ENCODE measurements at places on chromosomes 16 and 17.
A peak's percentile ranks its signal among the peaks of the same experiment; 100 is the strongest.

DNA sequence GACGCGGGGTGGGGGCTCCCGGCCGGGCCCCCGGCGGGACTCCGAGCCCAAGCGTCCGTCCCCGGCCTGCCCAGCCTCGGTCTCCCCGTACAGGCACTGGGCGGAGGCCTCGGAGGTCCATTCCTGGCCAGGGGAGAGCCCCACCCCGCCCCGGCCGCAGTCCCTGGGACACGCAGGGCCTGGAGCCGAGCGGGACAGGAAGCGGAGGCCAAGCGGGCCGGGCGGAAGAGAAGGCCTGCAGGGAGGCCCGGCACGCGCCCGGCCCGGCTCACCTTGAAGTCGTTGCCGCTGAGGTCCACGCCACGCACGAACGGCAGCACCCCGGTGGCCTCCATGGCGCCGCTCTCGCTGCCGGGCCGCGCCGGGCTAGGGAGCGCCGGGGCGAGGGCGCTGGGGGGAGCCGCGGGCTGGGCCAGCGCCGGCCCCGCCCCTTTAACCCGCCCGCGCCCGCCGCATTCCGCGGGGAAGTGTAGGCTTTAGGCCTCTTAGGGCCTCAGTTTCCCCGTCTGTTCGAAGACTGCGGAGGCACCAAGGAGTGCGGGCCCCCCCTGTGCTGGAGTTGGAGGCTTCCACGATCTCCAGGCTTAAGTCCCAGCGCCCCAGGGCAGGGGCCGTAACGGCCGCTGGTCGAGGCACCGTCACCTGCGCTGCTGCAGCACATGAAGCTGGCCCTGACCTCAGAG, at the start of gene FLII:
Gene FLII, minus strand, starts transcription at position 383 of the 683 bp plus-strand sequence. Its CDS starts 48 bp downstream, at position 335.
- DNase-seq, result no peak

GRCh38 chr16:53678155-53678554, 25.5 kb downstream of the RPGRIP1L start:
- no peak for DNase-seq

DNA sequence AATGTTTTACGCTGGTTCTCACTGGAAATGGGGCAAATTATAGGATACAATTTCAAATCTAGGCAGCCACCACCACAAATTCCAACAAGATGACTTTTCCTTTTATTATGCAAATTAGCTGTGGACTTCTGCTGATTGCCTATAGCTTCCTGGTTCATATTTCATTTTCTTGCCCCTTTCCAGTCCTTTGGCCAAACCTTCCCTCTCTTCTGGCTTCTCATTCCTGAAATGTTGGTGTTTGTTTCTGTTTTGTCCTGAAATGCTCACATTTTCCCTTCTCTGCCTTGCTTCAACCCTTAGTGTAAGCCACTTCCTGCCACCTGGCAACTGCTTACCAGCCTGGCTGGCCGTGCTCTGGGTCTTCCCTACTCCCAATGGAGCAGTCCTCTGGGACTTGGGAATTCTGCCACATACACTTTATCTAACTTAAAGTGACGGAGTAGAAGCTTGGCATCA, 14.0 kb downstream of the PRSS54 start:
- no peak for DNase-seq

DNA sequence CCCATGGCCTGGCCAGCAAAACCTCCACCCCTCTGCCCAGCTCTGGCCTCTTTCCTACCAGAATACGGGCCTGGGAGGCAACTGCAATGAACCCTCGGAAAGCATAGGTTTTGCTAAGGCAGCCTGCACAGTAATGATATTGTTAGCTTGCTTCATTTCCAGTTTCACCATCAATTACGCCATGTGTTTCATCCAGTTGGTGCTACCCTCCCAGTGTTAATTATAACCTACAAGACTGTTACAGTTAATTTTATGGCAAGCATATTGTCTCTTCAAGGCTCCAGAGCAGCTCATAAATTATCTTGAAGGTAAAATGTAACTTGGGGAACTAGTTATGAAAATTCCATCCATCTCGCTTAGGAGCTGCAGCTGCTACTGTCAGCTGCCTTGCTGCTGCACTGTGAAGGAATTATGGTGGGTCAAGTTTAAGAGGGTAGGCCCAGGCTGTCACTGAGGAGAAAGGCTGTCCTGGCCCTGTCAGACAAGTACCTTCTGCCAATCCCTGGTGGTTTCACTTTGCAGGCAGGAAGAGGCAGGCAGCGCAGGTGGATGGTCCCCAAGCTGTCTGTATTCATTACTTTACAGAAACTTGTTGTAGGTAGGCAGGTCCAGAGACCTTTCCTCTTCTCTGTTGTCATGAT, 242.9 kb downstream of the FTO start:
- DNase-seq, result no peak

GRCh38 chr17:4476511-4477070, 22.1 kb upstream of the SPNS2 start:
- no peak for DNase-seq

- no peak for DNase-seq
Observed at GRCh38 chr17:76560877-76561221, 21.0 kb downstream of the PRCD start.

DNA sequence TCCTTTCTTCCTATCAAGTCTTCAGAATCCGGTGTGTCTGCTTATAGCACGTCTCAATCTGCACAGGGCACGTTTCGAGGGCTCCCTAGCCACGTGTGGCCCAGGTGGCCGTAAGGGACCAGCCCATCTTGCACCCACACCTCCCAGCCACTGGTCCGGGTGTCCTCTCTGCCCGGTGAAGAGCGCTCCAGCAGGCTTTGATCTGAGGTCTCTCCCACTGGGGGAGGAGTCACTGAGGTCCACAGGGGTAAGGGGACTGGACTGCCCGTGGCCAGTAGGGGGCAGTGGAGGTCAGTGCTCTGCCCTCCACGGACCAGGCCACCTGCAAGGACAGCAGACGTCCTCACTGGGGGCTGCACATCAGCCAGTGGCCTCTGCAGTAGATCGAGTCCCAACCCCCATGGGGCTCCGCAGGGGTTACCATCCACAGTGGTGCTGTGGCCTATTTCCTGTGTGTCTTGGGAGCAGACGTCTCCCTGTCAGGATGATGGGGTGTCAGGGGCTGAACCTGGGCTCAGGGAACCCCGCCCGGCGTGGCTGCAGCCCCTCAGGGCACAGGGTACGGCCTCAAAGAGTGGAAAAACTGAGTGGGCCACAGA, 204.1 kb upstream of the CIBAR2 start:
- DNase-seq, result no peak

- no peak for DNase-seq
Observed at GRCh38 chr16:54891346-54891745, 39.3 kb upstream of the IRX5 start.

DNA sequence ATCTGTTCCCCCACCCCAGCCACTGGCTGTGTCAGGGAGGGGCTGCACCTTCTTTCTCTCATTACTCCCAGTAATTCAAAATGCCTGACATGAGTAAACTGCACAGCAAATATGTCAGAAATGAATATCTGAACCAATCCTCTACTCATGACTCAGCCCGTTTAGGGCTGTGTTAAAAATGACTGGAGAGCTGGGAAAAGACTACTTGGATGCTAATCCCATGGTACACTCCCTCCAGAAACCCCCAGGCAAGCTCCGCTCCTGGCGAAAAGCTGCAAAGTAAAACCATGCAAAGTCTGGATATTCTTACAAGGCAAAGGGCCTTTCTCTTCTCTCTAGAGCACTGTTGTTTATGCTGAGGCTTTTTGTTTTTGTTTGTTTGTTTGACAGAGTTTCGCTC, 448.1 kb upstream of the DYNLRB2 start:
- DNase-seq, result no peak

- DNase-seq, result no peak
Observed at GRCh38 chr16:67490335-67491096, 7.2 kb upstream of the AGRP start.

GRCh38 chr17:50719924-50720794, 756 bp downstream of the LUC7L3 start:
- no peak for DNase-seq

DNA sequence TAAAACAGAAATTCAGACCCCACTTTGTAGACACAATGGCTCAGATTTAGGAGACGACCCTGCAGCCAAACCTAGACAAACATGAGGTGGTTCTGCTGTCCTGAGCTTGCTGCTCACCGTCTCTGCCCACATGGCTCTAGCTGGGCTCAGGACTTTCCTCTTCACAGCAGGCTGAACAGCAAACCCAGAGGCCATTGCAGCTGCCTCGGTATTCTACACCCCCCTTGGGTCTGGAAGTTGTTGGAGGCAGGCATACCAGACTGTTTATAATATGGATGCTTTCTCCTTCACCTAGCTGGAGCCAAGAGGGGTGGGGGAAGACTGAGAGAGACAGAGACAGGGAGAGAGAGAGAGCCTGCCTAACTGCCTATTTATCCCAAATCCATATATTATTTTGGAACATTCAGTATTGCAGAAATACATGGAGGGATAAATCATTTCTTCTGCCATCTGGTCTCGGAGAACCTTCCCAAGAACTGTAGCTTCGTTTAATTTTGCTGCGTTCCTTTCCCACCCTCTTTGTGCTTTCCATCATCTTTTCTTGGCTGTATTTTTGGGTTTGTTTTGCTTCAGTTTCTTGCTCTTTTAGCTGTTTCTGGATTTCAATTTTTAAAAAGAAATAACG, 628.2 kb upstream of the RBFOX1 start:
- peak; percentile 66 for DNase-seq

- DNase-seq, result peak; percentile 90
Observed at GRCh38 chr17:78933025-78933958, 8.1 kb upstream of the TIMP2 start.

DNA sequence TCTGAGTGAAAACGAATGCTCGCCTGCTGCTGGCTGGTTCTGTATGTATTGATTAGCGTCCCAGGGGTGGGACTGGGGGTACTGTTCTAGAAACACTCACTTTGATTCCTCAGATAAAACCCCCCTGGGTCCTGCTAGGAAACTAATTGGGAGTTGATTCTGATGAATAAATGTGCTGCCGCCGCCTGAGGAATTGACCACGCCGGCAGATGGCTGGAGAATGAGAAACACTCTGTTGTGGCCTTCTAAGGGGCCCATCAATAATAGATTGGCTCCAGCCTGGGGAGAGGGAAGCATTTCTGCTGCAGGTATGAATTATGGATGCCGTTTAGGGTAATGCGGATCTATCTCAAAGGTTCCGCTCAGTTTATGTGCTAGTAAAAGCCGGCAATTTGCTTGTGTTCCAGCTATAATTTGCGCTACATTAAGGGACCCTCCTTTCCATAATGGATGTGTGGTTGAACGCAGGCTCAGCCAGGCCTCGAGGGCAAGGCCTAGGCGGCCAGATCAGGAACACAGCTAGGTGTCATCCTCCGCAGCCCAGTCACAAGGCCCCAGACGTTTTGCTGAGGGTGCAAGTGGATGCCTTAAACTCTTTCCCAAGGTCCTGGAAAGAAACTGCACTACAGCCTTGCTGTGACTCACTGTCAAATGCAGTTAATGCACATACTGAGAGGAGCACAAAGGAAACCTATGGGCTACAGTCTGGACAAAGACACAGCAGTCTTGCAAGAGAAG, 132.2 kb upstream of the HS3ST2 start:
- DNase-seq, result no peak

DNA sequence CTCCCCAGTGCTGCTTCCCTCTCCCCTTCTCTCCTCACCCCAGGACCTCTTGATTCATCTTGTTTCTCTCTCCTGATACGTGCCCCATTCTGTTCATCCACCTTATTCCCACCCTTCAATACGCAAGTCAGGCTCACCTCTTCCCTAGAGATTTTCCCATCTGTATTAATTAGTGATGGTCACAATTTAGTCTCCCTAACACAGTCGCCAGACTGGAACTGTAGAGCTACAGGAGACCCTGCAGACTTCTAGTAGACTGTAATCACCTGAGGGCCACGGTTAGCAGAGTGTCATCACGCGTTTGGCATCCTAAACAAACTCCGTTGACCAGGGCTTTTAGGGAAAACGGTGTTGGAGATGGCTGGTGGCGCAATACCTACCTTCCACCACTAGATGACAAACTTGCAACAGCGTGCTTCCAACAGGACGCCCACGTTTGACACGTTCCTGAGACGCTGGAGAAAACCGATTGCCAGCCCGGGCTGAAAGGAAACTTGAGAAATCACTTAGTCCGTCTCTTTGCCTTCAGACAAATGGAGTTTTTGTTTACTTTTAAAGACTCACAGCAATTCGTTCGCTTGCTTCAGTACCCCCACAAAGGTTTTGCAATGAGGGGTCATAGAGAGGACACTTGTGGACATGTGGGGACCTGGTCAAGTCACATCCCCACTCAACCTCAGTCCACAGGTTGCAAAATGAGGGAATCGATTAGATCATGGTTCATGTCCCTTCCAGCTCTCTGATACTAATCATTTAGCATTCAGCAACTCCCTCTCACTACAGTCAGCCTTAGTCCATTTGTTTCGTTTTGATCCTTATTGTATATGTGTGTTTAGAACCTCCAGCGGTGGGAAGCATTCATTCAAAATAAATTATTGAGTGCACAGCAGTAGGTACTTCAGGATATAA, 20.6 kb downstream of the MYL4 start:
- peak; percentile 93 for DNase-seq

GRCh38 chr17:57357830-57358430, 101.6 kb downstream of the MSI2 start:
- no peak for DNase-seq

DNA sequence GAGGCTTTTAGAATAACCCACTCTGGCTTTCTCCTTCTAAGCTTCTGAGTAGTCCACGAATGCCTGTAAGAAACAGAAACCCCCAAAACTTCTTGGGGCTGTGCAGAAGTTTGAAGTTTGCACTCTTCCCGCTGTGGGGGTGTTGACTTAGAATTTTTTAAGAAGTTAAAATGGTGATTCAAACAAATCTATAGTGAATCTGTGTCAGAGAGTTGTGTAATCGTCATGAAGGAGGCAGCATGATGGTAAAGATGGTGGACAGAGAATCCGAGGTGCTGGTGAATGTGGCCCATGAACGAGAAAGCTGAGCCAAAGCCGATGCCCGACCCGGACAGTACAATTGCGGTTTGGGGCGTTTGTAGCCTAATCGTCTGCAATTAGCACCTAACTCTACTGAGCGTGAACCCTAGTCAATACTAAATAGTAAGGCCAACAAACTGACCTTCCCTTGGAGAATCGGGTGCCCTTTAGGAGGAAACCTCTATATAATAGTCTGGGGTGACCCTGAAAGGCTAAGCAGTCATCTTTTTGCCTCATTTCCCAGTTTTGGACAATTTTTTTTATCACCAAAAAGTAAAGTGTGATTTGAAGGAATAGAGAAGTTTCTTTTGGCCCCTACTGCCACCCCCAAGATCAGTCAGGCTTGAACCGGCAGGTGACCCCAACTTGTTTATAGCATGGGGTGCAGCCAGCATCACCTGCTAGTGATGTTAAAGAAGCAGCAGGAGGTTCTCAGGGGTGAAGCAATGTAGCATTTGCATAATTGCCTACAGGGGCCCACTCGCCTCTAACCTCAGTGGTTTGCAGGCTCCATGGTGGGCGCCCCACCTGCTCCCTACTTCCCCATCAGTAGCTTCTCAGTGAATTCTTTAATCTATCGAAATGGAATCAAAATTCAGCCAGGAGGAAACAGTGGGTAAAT, 11.2 kb downstream of the IRF8 start:
- no peak for DNase-seq

Data from osteocyte (in vitro differentiated cells).